Stimulated activated CD8-positive, alpha-beta memory T cell treated with anti-CD3 and anti-CD28 coated beads, Interleukin-15, amount 100 ng/mL, for 48 hours (primary cell): ENCODE measurements at places on chromosomes 6 and 20.

- DNase-seq: no peak
Observed at GRCh38 chr6:72941263-72941662, 284.0 kb downstream of the KHDC1L start.

DNA sequence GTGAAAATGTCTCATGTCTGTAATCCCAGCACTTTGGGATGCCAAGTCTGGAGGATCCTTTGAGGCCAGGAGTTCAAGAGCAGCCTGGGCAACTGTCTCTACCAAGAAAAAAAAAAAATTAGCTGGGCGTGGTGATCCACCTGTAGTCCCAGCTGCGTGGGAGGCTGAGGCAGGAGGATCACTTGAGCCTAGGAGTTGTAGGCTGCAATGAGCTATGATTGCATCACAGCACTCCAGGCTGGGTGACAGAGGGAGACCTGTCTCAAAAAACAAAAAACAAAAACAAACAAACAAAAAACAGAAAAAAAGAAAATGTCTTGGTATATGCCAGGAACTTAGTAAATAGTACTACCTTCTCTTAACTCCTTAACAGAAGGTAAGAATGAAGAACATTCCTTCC lies 31.4 kb upstream of the TMEM14A start:
- no peak for DNase-seq

GRCh38 chr6:79146421-79146820 lies 68.4 kb upstream of the PHIP start:
- no peak for DNase-seq

- DNase-seq: no peak
Observed at GRCh38 chr20:13174402-13174801, 46.7 kb upstream of the ISM1 start.

DNA sequence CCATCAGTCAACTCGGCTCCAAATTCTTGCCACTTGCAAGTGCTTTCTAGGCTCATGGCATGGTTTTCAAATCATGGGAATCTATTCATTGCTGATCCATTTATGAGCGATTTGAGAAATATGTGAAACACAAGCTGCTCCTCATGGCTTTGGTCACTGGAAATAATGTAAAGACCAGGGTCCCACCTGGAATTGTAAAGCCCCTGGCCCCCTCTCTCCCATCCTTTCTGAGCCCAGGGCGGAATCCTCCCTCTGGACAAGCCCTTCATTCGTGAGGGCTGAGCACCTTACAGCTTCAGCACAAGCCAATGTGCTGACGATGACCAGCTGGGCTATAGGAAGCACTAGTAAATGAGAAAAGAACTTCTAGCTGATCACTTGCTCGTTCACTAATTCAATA lies 96.0 kb downstream of the RNASET2 start:
- no peak for DNase-seq

DNA sequence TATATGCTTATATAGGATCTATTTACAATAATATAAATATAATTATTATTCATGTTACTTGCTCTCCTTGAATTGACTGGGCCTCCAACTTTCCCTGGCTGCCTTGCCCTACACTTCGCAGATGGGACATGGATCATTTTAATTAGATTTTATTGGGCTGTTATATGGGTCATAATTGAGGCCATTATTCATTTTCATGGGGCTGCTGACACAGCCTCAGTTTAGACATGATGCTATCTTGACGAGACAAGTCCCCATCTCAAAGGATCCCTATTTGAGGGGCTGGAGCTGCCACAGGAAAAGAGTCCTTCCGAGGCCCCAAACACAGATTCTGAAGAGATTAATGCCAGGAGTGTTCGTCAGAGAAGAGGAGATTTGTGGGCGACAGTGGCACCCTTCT lies 170.4 kb downstream of the DHX35 start:
- no peak for DNase-seq

DNA sequence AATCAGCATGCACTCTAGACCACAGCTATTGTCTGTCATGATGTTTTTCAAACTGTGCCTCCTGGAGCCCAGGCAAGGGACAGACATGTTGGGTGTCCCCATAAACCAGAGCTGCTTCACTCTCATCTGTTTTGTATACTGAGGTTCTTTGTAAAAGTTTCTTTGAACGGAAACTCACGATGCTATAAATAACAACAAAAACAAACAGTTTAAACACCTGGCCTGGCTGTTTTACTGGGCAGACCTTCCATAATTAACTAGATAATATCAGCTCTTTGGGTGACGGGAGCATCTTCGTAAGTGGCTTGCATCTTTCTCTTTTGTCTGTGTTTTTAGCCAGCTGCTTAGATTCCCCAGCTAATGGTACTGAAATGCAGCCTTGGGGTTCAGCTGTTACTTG lies 190.3 kb downstream of the ZDHHC14 start:
- DNase-seq: no peak

- DNase-seq: no peak
Observed at GRCh38 chr6:43757966-43758616, 11.9 kb upstream of the VEGFA start.

- no peak for DNase-seq
Observed at GRCh38 chr6:84344005-84344404, 116.6 kb upstream of the CEP162 start.

- DNase-seq: no peak
Observed at GRCh38 chr6:41422161-41422560, 86.8 kb downstream of the NCR2 start.

DNA sequence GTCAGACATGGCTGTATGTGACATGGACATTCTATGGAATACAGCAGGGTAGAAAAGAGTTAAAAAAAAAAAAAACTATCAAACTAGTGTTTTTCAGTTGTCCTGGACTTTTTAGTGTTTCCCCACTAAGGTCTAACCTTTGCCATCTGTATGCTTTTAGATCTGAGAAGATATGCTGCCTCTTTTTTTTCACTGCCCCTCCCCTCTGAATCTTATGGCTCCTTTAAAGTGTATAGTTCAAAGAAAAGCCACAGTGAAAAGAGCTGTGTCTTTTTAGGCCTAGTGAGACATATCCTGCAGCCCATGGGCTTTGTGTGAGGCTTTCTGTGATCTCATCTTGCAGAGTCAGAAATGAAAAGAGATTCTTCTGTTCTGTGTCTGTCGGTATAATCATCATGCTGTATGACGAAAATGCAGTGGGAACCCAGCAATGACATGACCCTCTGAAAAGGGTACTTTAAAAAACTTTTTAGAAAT lies 29.3 kb downstream of the ADGRG6 start:
- no peak for DNase-seq

- no peak for DNase-seq
Observed at GRCh38 chr6:43086022-43086658, 10.0 kb downstream of the PTK7 start.

- DNase-seq: no peak
Observed at GRCh38 chr20:3871550-3872265, 17.5 kb upstream of the PANK2 start.

DNA sequence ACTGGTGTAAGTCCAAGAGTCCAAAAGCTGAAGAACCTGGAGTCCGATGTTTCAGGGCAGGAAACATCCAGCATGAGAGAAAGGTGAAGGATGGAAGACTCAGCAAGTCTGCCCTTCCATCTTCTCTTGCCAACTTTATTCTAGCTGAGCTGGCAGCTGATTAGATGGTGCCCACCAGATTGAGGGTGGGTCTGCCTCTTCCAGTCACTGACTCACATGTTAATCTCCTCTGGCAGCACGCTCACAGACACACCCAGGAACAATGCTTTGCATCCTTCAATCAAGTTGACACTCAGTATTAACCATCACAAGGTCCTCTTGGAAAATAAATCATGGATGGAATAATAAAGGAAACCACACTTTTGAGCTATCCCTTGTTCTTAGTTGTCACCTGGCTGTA lies 121.2 kb downstream of the MAP3K7 start:
- DNase-seq: no peak

GRCh38 chr6:27775796-27776184 lies 136.4 kb downstream of the OR2B2 start:
- DNase-seq: no peak

- DNase-seq: no peak
Observed at GRCh38 chr6:166369782-166370181, 13.0 kb downstream of the MPC1 start.

DNA sequence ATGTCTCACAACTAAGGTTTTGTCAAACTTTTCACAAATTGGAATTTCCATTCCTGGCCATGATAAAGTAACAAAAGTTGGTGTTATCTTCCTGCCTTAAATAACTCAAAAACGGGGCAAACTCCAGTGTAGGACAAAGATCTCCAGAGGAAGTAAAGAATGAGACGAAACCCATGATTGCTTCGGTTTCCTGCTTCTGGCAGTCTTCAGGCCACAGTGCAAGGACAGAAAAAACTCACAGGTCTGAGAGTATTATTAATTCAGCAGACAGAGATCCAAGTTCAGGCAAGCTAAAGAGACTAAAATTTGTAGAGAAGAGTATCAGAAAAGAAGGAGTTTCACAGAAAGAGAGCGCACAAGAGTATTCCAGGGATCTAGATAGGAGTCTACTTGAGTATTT lies 64.8 kb upstream of the RCAN2 start:
- DNase-seq: no peak

DNA sequence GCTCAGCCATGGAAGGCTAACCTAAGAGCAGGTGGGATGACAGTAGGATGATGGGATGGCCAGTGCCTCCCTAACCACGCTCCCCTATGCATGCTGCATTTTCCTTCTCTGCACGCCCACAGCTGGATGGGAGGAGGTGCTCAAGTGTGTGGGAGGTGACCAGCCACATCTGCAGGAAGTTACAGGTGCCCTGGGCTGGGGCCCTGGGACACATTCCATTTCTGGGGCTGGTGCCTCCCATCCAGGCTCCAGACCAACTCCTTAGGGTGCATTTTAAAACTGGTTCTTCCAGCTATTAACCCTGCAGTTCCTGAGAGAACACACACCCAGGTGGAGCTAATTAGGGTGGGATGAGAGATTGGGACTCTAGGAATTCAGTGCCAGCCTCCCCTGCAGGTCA lies 135.3 kb upstream of the ARMC2 start:
- DNase-seq: no peak

DNA sequence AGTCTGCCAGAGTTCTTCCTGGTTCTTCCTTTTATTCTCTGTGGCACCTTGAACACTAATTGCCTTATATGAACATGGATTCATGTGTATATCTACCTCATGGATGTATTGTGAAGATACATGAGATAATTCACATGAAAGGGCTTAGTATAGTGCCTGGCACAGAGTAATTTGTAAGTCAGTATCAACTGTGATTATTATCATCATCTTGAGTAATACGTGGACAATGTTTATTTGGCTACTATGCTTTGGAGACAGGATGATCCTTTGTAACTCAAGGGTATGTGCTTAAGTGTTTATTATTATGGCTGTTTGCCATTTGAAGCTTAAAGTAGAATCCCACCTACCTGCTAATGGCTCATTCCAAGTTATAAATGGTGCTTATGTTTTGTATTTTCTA lies 16.0 kb downstream of the DOP1A start:
- DNase-seq: no peak

DNA sequence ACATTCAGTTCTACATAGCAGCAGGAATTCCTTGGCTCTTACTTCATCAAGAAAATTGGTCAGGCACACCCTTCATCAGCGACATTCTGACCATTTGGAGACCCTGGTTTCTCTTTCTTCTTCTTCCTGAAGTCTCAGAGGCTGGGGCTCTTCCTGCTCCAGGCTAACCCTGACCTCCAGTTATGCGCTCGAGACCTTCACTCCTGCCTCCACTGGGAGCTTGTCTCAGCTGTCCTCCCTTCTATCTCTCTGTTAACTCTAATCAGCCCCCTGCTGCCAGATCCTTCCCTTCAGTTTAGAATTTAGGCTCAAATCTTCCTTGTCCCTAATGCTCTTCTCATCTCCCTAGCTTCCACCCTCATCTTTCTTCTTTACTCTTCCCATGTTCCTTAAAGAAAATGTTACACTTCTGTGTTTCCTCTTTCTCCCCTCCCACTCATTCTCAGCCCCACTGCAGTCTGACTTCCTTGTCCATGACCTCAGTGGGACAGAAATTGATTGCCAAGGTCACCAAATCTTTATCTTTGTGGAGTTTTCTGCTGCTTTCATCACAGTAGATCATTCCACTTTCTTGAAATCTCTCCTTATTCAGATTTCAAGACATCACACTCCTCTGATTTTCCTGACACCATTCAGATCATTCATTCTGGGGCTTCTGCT lies 8.4 kb upstream of the HLA-DOA start:
- DNase-seq: no peak

DNA sequence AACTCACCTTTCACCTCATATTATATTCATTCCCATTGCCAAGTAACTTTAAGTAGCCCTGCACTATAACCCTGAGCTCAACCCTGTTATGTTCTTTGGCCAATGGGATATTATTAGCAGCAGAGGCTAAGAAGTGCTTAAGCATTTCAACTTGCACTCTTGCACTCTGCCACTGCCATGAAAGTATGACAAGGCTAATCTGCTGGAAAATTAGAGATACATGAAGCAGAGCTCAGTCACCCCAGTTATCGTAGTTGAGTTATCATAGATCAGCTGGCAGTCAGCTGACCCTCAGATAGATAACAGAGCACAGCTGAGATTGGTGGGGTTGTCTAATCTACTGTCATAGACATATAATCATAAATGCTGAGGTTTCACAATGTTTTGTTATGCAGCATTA lies 209.4 kb upstream of the RUNX2 start:
- no peak for DNase-seq

DNA sequence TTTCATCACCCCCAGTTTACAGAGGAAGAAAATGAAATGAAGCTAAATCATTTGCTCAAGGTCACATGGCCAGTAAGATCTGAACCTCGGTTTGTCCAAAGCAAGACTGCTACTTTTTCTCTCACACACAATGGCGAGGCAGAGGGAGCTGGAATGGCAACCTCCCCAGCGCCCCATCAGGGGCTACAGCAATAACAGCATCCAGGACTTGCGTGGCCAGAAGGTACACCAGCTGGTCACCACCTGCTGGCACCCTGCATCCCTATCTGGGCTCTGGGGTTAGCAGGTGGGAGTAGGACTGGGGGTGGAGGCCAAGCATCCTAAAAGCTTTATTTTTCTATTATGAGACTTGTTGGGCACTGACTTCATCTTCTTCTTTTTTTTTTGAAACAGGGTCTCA lies 41.3 kb downstream of the TTI1 start:
- DNase-seq: no peak

- DNase-seq: no peak
Observed at GRCh38 chr20:63354636-63355350, 6.4 kb downstream of the CHRNA4 start.

DNA sequence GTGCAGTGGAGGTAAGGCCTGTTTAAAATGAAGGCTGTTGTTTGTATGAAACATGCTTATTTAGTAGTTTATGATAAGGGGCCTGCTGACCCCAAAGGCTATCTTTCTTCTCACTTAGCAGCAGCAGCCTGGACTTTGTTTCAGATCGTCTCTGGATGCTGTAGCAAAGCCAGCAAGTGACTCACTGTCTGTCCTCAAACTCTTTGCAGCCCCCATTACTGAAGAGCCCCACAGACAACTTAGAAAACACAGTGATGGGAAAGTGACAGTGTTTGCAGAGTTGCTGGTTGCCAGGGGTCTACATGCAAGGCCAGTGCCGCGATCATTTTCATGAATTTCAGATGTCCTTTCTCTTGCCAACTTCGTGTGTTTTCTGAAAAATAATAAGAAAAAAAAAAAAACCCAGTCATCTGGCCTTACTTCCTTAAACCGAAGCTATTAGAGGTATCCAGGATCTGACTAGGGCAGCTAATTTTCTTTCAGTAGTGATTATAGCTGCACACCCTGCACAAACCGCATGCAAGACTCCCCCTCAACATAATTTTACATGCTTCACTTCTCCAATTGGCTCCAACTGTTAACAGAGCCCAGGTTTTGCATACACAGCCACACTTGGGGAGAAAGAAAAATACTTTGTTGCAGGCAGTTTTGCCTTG lies 11.6 kb upstream of the F13A1 start:
- no peak for DNase-seq
